ENCODE measurements at places on chromosomes 11 and 22.

DNA sequence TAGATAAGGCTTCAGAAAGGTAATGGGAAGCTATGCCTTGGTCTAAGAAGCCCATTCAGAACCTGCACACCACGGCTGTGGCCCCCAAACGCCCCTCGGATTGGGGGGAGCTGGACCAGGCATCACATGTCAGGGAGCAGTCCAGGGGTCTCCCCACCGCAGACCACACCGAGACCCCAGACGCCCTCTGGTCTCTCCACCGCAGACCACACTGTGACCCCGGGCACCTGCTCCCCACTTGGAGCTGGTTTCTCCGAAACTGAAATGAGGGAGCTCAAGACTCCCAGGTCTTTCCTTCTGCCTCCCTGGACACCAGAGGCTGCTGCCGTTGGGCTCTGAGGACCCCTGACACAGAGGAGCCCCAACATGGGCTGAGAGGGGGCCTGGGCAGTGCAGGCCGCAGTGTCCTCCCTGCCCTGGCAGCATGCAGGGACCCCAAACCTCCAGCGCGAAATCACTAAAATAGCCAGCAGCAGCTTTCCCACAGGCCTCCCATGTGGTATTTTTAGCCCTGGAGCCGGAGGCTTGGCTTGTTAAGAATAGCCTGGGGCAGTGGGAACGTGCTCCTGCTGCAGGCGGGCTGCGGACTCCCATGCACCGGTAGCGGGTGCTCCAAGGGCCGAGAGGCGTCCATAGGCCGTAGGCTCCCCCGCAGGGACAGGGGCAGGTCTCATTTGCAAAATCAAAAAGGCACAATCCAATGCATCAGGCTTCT lies 7.7 kb downstream of the LINC01488 start:
- no peak for DNase-seq

- no peak for DNase-seq
These were observed 7.3 kb upstream of the PTPN5 start for GRCh38 chr11:18798799-18799469.

DNA sequence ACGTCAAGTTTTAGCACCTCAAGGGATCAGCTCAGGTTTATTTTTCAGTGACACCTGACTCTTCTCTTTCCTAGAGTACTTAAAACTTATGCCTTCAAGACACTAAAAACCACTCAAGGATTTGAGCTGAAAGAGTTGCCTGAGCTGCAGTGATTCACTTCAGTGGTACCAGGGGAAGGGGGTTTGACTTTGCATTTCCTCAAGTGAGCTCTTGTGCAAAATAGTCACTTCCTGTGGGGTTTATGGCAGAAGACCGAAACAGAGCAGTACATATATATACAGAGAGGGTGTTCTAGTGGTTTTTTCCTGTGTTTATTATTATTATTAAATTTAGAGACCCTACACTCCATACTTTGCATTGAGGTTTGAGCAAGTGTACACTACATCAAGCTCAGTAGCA lies 60.7 kb downstream of the DBX1 start:
- no peak for DNase-seq

DNA sequence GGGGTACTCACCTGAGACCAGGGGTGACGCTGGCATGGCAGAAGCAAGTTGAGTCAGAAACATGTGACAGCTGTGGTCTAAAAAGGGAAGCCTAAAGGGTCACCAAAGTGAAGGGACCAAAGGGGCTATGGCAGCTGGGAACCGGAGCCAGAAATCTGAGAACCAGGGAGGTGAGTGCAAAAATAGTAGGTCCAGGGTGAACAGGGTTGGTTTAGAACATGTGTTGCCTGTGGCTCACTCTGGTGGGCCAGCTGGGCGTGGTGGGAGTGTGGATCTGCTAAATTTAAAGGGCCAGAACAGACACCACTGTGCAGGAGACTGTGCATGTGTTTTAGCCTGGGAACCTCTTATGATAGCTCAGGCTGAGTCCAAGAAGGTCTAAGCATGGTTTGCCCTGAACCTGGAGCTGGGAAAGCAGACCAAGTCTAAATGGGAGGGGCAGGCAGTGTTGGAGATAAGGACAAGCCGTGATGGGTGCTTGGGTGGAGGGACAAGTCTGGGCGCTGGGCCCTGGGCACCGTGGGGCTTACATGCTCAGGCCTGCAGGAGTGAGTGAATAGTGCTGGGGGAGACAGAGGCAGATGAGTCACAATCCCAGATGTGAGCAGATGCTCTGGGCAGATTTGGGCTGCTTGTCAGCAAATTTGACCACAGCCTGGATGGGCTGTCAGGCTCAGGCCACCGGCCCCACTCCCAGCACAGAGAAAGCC lies 41.4 kb upstream of the ZBED5 start:
- DNase-seq = no peak

Measured in stimulated activated CD4-positive, alpha-beta T cell treated with anti-CD3 and anti-CD28 coated beads, Interleukin-2, amount 100 ng/mL, for 4 hours (primary cell).